ENCODE measurements at places on chromosomes 2 and 18.

GRCh38 chr18:63161032-63161760 lies 158.4 kb downstream of the BCL2 start:
- no peaks in the 10 kb centered on the region for H3K36me3 ChIP-seq
- no peaks in the 10 kb centered on the region for H3K4me1 ChIP-seq
- DNase-seq, result no peak
- no peaks in the 10 kb centered on the region for H3K27me3 ChIP-seq
- H3K27ac ChIP-seq, result no peak overlapping the region

DNA sequence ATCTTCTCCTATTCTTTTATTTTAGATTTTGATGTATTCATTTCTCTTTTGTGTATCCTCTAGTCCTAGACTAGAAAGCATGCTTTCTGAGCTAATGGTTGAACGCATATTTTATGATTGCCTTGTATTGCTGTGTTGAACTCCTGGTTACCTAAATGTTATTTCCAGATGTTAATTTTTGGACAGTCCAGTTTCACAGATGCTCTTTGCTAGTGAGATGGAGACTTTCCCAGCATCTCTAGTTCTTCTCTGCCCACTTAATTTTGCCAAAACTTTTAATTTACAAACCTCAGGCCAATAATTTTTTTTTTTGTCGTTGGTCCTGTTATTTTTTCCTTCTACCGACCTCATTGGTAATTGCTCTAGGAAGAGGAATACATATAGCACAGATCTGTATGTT lies 153.2 kb downstream of the HAUS1 start:
- H3K27me3 ChIP-seq, result no peaks in the 10 kb centered on the region
- no peak overlapping the region for H3K27ac ChIP-seq
- no peaks in the 10 kb centered on the region for H3K36me3 ChIP-seq
- no peak for DNase-seq

DNA sequence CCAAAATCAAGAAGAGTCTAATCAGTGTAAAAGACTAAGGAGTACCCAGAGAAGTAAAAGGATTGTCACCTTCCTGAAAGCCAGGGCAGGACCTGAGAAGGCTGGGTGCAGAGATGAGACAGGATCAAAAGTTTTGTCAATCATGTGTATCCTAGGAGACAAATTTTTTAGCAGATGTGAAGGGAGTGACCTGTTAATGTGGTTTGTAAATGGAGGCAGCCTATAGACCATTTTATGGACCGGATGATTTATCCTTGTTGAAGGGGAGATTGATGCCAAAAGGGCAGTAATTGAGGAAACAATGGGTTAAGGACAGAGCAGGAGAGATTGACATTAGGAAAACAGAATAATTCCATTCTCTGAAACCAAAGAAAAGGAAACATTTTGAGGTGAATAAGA lies 813 bp downstream of the NDC80 start:
- H3K27ac ChIP-seq, result peak overlapping the region; percentile 96
- peaks cover 13% of the 10 kb centered on the region for H3K4me1 ChIP-seq
- peak overlapping the region; percentile 99 for H3K4me3 ChIP-seq
- peaks cover 23% of the 10 kb centered on the region for H3K36me3 ChIP-seq
- no peak for DNase-seq

DNA sequence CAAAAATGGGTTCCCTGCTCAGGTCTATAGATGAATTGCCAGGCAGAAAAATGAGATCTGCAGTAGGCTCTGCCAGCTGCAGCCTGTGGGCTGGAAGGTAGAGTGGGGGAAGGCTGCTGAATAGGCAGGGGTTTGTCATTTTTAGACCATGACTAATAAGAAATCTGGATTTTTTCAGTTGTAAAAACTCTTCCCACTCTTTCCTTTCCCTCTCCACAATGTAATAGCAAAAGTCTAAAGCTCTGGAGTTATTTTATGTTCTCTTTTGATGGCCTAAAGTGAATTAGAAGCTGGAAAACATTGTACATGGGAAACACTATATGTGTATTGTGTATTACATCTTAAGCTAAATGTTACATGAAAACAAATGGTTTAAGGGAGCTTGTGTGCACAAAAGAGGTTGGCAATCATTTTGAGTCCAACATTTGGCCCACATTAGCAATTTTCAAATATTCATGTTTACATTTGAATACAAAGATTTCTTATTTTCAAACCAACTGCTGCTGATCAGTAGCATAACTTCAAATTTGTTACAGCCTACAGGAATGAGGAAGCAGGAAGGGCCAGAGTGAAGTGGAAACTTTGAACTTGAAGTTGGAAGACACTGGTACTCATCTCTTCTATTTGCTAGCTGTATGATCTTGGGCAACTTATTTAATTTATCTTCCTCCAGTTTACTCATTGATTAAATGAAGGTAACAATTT lies 407.1 kb downstream of the SLC4A3 start:
- DNase-seq, result no peak
- no peak overlapping the region for H3K4me3 ChIP-seq
- no peak overlapping the region for H3K27ac ChIP-seq
- H3K4me1 ChIP-seq, result no peaks in the 10 kb centered on the region
- H3K27me3 ChIP-seq, result no peaks in the 10 kb centered on the region
- H3K36me3 ChIP-seq, result no peaks in the 10 kb centered on the region

DNA sequence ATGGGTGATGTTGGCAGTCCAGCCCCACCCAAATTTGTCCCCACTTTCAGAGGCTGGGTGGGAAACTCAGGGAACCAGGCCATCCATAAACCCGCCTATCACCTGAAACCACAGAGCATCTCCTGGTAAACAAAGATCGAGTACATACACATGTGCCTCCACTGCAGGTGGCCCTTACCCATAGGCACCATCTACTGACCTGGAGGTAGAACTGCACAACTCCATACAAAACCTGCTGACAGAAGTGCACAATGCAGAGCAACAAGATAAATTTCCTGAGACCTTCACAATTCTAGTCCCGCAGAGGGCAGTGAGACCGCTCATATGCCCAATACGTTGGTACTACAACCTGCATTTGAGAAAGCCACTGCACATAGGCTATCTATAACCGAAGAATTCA lies 856.3 kb downstream of the SUCLG1 start:
- H3K27me3 ChIP-seq, result no peaks in the 10 kb centered on the region
- no peak overlapping the region for H3K27ac ChIP-seq
- H3K36me3 ChIP-seq, result no peaks in the 10 kb centered on the region
- H3K4me1 ChIP-seq, result no peaks in the 10 kb centered on the region

- H3K27ac ChIP-seq, result no peak overlapping the region
- no peak overlapping the region for H3K4me3 ChIP-seq
- H3K36me3 ChIP-seq, result no peaks in the 10 kb centered on the region
- DNase-seq, result no peak
- H3K4me1 ChIP-seq, result no peaks in the 10 kb centered on the region
Measured at GRCh38 chr2:191995285-191995684, 148.4 kb upstream of the CAVIN2 start.

DNA sequence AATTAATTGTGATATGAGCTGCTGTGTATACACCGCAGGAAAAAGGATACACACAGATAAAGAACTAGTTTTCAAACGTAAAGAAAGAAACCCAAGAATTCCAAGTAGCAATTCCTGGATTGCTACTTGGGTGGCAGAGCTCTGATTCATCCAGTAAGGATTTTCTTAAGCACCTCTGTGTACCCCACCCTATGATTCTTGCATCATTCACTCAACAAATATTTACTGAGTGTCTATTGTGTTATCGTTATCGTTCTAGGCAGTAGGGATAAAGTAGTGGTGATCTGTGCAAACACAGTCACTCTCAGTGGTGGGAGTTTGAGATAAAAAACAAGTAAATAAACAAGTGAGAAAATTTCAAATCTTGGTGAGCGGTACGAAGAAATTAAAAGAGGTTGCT lies 4.9 kb upstream of the TMEM200C start:
- no peak for DNase-seq
- no peaks in the 10 kb centered on the region for H3K4me1 ChIP-seq
- no peaks in the 10 kb centered on the region for H3K36me3 ChIP-seq
- H3K4me3 ChIP-seq, result no peak overlapping the region

DNA sequence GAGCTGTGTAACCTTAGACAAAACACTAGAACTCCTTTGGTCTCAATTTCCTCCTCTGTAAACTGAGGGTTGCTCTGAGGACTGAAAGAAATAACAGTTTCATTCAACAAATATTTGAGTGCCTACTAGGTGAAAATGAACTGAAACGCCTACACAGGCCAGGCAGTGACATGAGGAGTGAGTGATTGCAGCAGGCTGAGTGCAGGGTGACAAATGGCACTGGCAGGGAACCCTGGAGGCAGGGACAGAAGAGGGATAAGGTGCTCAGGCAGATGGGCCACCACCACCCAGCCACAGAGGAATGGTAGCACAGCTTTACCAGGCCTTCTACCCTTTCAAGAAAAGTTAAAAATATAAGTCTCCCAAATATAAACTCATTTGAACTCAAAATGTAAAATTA lies 11.5 kb upstream of the RNU4ATAC start:
- no peaks in the 10 kb centered on the region for H3K4me1 ChIP-seq
- H3K4me3 ChIP-seq, result no peak overlapping the region

GRCh38 chr2:145765874-145766273 lies 1246.0 kb upstream of the ZEB2 start:
- H3K4me3 ChIP-seq, result no peak overlapping the region
- no peaks in the 10 kb centered on the region for H3K4me1 ChIP-seq
- no peak overlapping the region for H3K27ac ChIP-seq
- DNase-seq, result no peak
- no peaks in the 10 kb centered on the region for H3K36me3 ChIP-seq

GRCh38 chr18:10370716-10371115 lies 83.7 kb upstream of the APCDD1 start:
- H3K4me1 ChIP-seq, result no peaks in the 10 kb centered on the region
- no peak overlapping the region for H3K27ac ChIP-seq
- peaks cover 6% of the 10 kb centered on the region for H3K27me3 ChIP-seq
- no peak overlapping the region for H3K4me3 ChIP-seq
- no peaks in the 10 kb centered on the region for H3K36me3 ChIP-seq

DNA sequence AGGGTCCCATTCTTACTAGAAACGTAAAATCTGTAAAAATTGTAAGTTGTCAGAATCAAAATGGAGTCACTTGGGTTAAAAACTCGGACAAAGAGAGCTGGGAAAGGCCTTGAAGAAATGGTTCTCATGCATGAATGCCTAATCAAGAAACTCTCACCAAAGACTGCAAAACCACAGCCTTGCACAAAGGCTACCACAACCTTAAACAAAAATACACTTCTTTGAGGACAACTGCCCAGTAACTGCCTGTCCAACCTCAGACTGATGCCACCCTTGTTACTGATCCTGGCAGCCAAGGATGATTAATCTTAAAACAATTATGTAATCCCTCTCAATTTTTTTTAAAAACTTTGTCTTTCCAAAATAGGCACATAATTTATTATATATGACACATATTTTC lies 299.3 kb downstream of the CCDC85A start:
- H3K4me1 ChIP-seq, result no peaks in the 10 kb centered on the region
- H3K27me3 ChIP-seq, result no peaks in the 10 kb centered on the region
- DNase-seq, result no peak
- no peak overlapping the region for H3K4me3 ChIP-seq

- H3K4me1 ChIP-seq, result no peaks in the 10 kb centered on the region
- peaks cover 8% of the 10 kb centered on the region for H3K27me3 ChIP-seq
- no peaks in the 10 kb centered on the region for H3K36me3 ChIP-seq
- no peak for DNase-seq
- H3K4me3 ChIP-seq, result no peak overlapping the region
Measured at GRCh38 chr2:63679252-63679855, 90.6 kb downstream of the MDH1 start.

DNA sequence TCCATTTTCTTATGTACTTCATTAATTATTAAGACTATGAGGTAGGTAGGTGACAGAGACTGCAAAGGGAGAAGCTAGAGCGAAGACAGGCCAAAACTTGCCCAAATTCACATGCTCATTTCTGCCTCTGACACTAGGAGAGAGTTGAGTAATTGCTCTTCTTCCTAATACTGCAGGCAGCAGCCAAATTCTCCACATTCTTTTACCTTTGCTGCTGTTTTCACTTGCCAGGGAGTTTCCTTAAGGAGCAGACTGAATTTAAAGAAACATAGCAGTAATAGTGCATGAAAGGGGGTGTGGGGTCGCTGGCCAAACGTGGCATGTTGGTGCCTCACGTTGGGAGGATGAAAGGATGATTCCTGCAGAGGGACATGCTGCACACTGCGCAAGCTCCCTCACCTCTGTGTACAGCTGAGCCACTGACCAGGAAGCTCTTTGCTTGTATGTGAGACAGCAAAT lies 12.3 kb downstream of the CRIM1 start:
- no peaks in the 10 kb centered on the region for H3K27me3 ChIP-seq
- peaks cover 98% of the 10 kb centered on the region for H3K4me1 ChIP-seq

DNA sequence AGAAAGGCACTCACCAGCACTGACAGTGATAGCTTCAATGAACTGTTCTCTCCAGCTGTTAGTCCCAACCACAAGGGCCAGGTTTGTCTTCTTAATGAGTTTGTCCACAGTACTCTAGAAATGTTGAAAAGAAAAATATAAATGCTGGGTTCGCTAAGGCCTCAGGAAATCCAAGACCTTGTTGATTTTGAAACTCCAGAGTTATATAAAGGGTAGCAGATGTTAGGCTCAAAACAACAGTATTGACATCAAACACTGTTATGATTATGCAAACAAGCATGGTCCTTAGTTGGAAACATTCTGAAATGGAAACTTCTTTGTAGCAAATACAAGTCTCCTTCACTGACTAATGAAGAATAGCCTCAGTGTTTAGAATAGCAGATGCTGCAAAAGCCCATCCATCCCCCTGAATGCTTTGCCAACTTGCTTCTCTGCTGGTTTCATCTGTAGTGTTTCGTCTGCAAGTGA lies 291.1 kb downstream of the SLC8A1 start:
- DNase-seq, result no peak
- H3K4me3 ChIP-seq, result no peak overlapping the region
- no peaks in the 10 kb centered on the region for H3K4me1 ChIP-seq
- no peaks in the 10 kb centered on the region for H3K36me3 ChIP-seq
- no peaks in the 10 kb centered on the region for H3K27me3 ChIP-seq

- no peak for DNase-seq
- H3K4me3 ChIP-seq, result no peak overlapping the region
- peaks cover 6% of the 10 kb centered on the region for H3K27me3 ChIP-seq
- H3K4me1 ChIP-seq, result no peaks in the 10 kb centered on the region
- no peak overlapping the region for H3K27ac ChIP-seq
Measured at GRCh38 chr18:24538414-24539264, 78.2 kb downstream of the HRH4 start.

- no peak for DNase-seq
- H3K4me1 ChIP-seq, result peaks cover 6% of the 10 kb centered on the region
- H3K27ac ChIP-seq, result peak overlapping the region; percentile 96
Measured at GRCh38 chr2:42810971-42811811, 18.8 kb upstream of the HAAO start.

DNA sequence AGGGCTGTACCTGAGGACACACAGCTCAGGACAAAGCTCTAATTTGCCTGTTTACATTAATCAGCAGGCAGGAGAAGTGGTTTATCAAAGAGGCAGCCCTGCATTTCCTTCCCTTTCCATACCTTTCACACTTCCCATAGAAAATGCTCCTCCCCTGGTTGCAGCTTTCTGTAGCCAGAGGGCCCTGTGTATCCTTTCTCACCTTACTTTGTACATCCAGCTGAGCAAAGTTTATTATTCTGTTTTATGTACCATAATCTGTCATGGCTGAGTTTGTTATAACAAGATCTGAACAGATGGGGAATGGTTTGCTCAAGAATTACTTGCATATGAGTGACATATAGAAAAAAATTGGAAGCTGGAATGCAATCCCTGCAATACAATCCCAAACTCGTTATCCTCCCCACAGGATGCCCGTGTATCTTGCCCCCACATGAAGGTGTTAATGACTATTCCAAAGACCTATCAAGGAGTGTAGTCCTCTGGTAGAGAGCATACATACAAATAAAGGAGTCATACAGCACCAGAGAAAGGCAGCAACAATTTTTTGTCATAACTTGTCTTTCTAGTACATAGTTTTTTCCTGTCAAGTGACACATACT lies 1025.8 kb upstream of the KLHL29 start:
- DNase-seq, result no peak
- no peaks in the 10 kb centered on the region for H3K36me3 ChIP-seq
- no peaks in the 10 kb centered on the region for H3K4me1 ChIP-seq
- no peaks in the 10 kb centered on the region for H3K27me3 ChIP-seq
- no peak overlapping the region for H3K4me3 ChIP-seq
- no peak overlapping the region for H3K27ac ChIP-seq
